ENCODE measurements at places on chromosomes 7 and 10.

GRCh38 chr10:78703593-78703992 is 365.2 kb upstream of the ZMIZ1 start:
- no peaks in the 10 kb centered on the region for H3K36me3 ChIP-seq
- no peaks in the 10 kb centered on the region for H3K27me3 ChIP-seq
- no peaks in the 10 kb centered on the region for H3K4me1 ChIP-seq

GRCh38 chr10:100995181-100995580 is 4.4 kb upstream of the LZTS2 start:
- no peaks in the 10 kb centered on the region for H3K27me3 ChIP-seq
- no peak for DNase-seq
- H3K36me3 ChIP-seq, result peaks cover 26% of the 10 kb centered on the region

DNA sequence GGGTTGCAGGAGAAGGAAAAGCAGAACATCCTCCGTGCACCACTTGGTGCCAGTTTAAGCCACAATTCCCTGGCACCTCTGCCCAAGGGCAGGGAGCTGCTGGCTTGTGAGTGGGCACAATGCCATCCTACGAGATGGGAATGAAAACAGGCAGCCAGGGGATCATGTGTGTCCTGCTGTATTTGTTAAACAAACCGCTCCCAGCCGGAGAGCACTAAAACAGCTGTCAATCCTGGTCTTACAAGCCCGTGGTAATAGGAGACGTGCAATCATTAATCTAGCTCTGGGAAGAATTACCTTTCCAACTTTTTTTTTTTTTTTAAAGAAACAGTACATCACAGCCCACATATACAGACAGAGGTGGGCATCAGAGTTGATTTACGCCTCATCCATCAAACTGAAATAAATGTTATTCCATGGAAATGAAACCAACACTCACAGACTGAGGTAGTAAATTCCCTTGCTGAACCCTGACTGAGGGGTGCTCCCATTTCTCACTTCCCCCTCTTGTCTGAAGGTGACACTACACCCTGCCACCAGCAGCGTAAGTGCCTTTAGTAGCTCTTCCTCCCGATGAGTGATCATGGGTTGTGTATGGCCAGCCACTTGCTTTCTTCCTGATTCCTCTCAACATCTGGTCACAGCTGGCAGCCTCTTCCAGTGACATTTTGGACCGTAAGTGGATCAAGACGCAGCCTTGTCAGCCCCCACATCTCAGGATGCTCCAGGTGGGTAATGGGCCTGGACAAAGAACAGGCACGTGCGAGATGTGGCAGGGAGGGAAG is 143.8 kb downstream of the TEX36 start:
- no peaks in the 10 kb centered on the region for H3K36me3 ChIP-seq
- H3K4me1 ChIP-seq, result peaks cover 9% of the 10 kb centered on the region
- no peak for DNase-seq
- H3K27ac ChIP-seq, result no peak overlapping the region

- no peaks in the 10 kb centered on the region for H3K4me1 ChIP-seq
- no peak for DNase-seq
- no peak overlapping the region for H3K4me3 ChIP-seq
- peaks cover 93% of the 10 kb centered on the region for H3K36me3 ChIP-seq
Observed at GRCh38 chr7:105637755-105638154, 56.5 kb upstream of the EFCAB10 start.

DNA sequence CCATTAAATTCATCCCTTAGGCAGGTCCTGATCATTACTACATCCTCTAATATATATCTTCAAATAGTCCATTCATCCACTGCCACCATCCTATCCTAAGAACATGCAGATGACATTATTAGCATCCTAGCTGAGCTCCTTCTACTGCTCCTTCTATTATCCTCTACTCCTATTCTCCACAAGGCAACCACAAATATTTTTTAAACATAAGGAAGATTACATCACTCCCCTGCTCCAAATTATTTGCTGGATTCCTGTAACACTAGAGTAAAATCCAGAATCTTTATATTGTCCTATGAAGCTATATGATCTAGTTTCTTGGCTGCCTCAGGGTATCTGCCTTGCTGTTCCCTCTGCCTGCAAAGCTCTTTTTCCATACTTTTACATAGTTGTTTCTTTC is 176.3 kb upstream of the SLC26A5 start:
- H3K4me3 ChIP-seq, result no peak overlapping the region
- no peak overlapping the region for H3K27ac ChIP-seq
- no peaks in the 10 kb centered on the region for H3K36me3 ChIP-seq
- no peaks in the 10 kb centered on the region for H3K27me3 ChIP-seq
- no peaks in the 10 kb centered on the region for H3K4me1 ChIP-seq

DNA sequence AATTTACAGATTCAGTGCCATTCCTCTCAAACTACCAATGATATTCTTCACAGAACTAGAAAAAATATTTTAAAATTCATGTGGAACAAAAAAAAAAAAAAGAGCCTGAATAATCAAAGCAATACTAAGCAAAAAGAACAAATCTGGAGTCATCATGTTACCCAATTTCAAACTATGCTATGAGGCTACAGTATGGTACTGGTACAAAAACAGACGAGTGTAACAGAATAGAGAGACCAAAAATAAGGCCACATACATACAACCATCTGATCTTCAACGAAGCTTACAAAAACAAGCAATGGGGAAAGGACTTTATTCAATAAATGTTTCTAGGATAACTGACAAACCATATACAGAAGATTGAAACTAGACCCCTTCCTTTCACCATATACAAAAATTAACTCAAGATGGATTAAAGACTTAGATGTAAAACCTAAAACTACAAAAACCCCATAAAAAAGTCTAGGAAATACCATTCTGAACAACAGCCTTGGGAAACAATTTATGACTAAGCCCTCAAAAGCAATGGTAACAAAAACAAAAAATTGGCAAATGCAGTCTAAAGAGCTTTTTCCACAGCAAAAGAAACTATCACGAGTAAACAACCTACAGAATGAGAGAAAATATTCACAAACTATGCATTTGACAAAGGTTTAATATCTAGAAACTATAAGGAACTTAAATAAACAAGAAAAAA is 207.7 kb downstream of the PTN start:
- DNase-seq, result no peak
- no peaks in the 10 kb centered on the region for H3K36me3 ChIP-seq
- H3K4me1 ChIP-seq, result no peaks in the 10 kb centered on the region
- no peak overlapping the region for H3K4me3 ChIP-seq
- no peaks in the 10 kb centered on the region for H3K27me3 ChIP-seq
- no peak overlapping the region for H3K27ac ChIP-seq

GRCh38 chr7:6232534-6232933 is 39.9 kb downstream of the CYTH3 start:
- no peak for DNase-seq
- no peak overlapping the region for H3K4me3 ChIP-seq
- H3K27me3 ChIP-seq, result no peaks in the 10 kb centered on the region
- no peaks in the 10 kb centered on the region for H3K36me3 ChIP-seq
- H3K27ac ChIP-seq, result no peak overlapping the region
- peaks cover 46% of the 10 kb centered on the region for H3K4me1 ChIP-seq

- H3K4me3 ChIP-seq, result no peak overlapping the region
- no peak for DNase-seq
- no peaks in the 10 kb centered on the region for H3K27me3 ChIP-seq
- no peaks in the 10 kb centered on the region for H3K4me1 ChIP-seq
- no peak overlapping the region for H3K27ac ChIP-seq
Observed at GRCh38 chr7:154584352-154585252, 418.3 kb downstream of the PAXIP1 start.
